ENCODE measurements at places on chromosomes 4 and X. TPM values are rescaled to one million over a fixed set of nuclear protein-coding genes. Genes with fewer than 3 reads are reported as not detected.

- H3K27me3 ChIP-seq: no peaks in the 10 kb centered on the region
- no peak overlapping the region for H3K27ac ChIP-seq
- no peaks in the 10 kb centered on the region for H3K4me1 ChIP-seq
- H3K4me3 ChIP-seq: no peak overlapping the region
- no peaks in the 10 kb centered on the region for H3K36me3 ChIP-seq
Observed at GRCh38 chrX:31572360-31572759, 500.5 kb upstream of the FTHL17 start.

- no peaks in the 10 kb centered on the region for H3K36me3 ChIP-seq
- H3K4me1 ChIP-seq: peaks cover 9% of the 10 kb centered on the region
- DNase-seq: no peak
- H3K4me3 ChIP-seq: no peak overlapping the region
Observed at GRCh38 chr4:16005676-16006075, 42.7 kb upstream of the FGFBP2 start.

- H3K4me1 ChIP-seq: no peaks in the 10 kb centered on the region
- no peak overlapping the region for H3K4me3 ChIP-seq
- H3K36me3 ChIP-seq: no peaks in the 10 kb centered on the region
Observed at GRCh38 chr4:3451956-3452355, 10.2 kb downstream of the HGFAC start.

GRCh38 chrX:3461397-3462165 lies 115.1 kb upstream of the MXRA5 start:
- H3K4me1 ChIP-seq: no peaks in the 10 kb centered on the region
- H3K4me3 ChIP-seq: no peak overlapping the region
- no peaks in the 10 kb centered on the region for H3K27me3 ChIP-seq
- H3K36me3 ChIP-seq: no peaks in the 10 kb centered on the region
- H3K27ac ChIP-seq: no peak overlapping the region

AWAT2 gene
- total RNA-seq: not detected

- H3K27me3 ChIP-seq: no peaks in the 10 kb centered on the region
- DNase-seq: no peak
- H3K4me1 ChIP-seq: no peaks in the 10 kb centered on the region
Observed at GRCh38 chrX:134761788-134762187, 103.5 kb upstream of the PLAC1 start.

- no peaks in the 10 kb centered on the region for H3K36me3 ChIP-seq
- H3K4me1 ChIP-seq: no peaks in the 10 kb centered on the region
- peaks cover 2% of the 10 kb centered on the region for H3K27me3 ChIP-seq
- H3K4me3 ChIP-seq: no peak overlapping the region
- no peak for DNase-seq
Observed at GRCh38 chr4:114782415-114783214, 184.0 kb downstream of the UGT8 start.

FAM241A gene
- 0.40 TPM for total RNA-seq

DNA sequence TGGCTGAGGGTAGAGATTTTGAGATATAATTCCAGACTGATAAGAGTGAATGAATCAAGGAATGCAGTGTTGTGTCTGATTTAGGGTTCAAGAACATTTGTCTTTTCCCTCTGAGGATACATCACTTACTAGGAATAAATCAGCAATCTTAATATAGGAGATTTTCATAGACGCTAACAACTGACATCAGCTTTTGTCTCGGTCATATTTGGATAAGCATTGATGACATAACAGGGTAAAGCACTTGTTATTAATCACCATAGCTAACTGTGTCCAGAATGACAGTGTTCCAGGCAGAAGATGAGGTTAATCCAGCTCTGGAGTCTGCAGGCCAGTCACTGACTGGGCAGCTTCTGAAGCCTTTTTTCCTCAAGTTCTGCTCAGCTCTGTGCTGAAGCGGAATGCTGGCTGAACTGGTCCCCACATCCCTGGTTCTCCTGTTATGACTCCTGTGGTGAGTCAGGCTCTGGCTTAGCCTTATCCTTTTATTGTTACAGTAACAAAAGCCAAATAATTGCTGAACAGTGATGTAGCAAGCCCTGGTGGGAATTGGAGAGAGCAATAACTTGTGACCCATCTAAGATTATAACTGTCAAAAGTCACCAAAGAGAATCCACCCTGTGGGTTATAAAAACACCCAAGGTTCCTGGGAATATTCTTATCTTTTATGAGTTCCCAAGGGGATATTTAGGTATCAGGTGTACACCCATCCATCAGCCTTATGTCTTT lies 41.8 kb downstream of the FNIP2 start:
- DNase-seq: no peak
- no peak overlapping the region for H3K4me3 ChIP-seq
- peaks cover 12% of the 10 kb centered on the region for H3K4me1 ChIP-seq
- H3K36me3 ChIP-seq: no peaks in the 10 kb centered on the region
- no peaks in the 10 kb centered on the region for H3K27me3 ChIP-seq

DNA sequence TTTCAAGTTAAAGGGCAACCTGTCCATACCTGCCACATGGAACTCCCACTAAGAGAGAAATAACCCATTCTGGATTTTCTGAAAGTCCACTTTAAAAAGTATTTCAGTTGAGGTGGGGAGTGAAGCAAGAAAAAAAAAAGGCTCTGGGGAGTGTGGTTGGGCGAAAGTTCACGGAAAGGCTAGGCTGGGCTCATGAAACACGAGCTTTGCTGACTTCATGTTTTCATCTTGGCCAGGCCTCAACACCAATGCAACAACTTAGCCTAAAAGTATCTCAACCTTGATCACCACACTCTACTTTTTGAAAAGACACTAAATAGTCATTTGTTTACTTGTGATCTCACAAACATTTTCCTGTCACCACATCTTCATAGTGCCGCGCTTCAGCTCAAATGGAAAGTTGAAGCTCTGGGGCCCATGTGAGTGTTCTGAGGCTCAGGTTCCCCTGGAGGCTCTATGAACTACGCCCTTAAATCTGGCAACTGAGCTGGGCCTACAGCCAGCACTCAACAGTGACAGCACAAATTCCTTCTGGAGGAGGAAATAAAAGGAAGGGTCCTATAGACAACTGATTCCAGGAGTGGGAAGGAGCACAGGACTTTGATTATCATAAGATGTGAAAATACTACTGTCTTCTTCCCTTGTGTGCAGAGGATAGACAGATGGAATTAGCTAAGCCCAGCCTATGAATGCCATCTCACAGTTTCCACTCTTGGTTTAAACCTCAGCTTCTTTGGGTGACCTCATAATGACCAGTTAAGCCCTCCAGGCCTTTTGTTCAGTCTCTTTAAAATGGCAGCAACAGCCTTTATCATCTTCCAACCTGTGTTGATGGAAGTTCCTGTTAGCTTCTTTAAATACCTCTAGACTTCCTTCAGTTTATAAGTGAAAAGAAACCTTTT lies 5.1 kb downstream of the CD40LG start:
- H3K27ac ChIP-seq: no peak overlapping the region
- no peaks in the 10 kb centered on the region for H3K36me3 ChIP-seq
- no peaks in the 10 kb centered on the region for H3K27me3 ChIP-seq
- H3K4me3 ChIP-seq: no peak overlapping the region

HTN3 gene
- not detected for total RNA-seq

DNA sequence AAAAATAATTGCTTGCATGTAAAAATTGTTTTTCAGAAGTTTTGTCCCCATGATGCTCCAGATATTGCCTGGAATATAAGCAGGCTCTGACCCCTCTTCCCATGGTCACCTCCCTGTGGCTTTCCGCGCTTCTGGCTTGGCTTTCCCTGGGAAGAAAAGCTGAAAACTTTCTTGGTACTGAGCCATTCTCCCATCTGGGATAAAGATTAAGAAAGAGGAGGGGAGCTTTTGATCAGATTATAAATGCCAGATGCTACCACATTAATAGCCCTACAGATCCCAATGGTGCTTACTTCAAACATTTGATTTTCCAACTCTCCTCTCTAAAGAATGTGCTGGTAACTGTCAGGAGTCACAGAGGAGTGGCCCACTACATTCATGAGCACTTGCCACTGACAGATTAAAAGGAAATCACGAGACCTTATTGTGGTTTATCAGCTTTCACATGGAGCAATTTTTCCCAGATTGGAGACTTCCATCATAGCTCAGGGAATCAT lies 54.4 kb upstream of the GAB1 start:
- no peaks in the 10 kb centered on the region for H3K27me3 ChIP-seq
- H3K27ac ChIP-seq: no peak overlapping the region
- no peak for DNase-seq
- no peaks in the 10 kb centered on the region for H3K4me1 ChIP-seq
- H3K4me3 ChIP-seq: no peak overlapping the region

DNA sequence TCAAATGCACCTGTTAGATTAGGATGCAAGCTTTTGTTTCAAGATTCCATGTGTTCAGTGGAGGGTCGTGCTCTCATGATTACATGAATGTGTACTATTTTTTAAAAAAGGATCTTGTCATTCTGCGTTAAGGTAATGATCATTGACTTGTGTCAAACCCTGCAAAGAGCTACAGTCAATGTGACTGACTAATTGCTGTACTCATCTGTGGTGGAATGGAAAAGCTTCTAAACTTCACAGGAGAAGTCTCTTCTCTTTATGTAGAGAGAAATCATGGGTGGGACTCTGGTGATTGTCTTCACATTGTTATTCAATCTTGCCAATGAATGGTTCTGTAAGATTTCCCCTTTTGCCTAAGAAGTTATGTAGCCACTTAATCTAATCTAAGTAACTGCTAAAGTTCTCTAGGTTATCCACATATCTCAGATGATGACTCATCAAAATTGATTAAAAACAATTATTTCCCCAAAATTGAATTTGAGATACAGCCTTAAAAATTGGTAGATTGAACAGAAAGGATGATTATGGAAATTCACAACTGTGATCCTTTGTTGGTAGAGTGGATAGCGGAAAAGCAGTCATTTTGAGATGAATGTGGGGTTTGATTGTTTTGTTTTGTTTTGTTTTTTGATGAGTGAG lies 6.7 kb downstream of the MAGEE1 start:
- no peaks in the 10 kb centered on the region for H3K36me3 ChIP-seq
- H3K27ac ChIP-seq: no peak overlapping the region
- no peak overlapping the region for H3K4me3 ChIP-seq
- peaks cover 4% of the 10 kb centered on the region for H3K4me1 ChIP-seq
- H3K27me3 ChIP-seq: no peaks in the 10 kb centered on the region

DNA sequence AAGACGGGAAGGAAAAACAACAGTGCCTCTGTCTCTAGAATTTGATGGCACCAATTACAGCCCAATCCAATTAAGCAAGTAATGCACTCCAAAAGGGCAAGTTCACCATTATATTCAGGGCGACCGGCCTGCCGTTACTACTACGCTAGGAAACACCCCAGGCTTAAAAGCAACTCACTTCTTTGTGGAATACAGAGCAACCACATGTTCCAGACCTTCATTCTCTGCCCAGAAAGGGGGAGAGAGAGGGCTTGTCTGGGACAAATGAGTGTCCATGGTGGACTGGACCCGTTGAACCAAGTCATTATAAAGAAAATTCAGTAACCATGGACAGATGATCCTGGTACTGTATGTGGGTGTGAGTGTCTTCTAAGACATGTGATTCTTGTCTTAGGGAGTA lies 1.6 kb downstream of the KDR start:
- no peak overlapping the region for H3K27ac ChIP-seq
- H3K4me3 ChIP-seq: no peak overlapping the region
- peaks cover 11% of the 10 kb centered on the region for H3K27me3 ChIP-seq
- no peaks in the 10 kb centered on the region for H3K36me3 ChIP-seq

DNA sequence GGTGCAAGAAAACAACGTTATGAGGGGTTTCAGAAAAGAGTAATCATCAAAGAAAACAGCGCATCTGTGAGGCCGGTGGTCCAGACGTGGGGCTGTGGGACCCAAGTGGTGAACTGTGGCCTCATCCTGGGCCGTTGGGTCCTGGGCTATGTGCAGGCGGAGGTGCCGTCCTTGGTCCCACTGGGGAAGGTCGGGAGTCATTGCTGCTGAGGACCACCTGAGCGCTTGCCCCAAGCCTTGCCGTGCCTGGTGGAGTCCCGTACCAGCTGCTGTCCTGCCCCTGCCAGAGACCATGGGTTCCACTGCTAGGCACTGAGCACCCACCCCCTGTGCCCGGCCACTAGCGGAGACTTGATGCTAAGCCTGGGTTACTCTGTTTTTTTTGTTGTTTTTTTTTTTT lies 25.5 kb upstream of the UVSSA start:
- H3K27me3 ChIP-seq: no peaks in the 10 kb centered on the region
- H3K27ac ChIP-seq: no peak overlapping the region
- no peak overlapping the region for H3K4me3 ChIP-seq
- no peaks in the 10 kb centered on the region for H3K4me1 ChIP-seq
- no peak for DNase-seq

GNL3L gene
- total RNA-seq: 44.5 TPM

HPSE gene
- total RNA-seq: 2.6 TPM

- no peak for DNase-seq
- H3K27me3 ChIP-seq: no peaks in the 10 kb centered on the region
- H3K4me1 ChIP-seq: no peaks in the 10 kb centered on the region
- H3K4me3 ChIP-seq: no peak overlapping the region
- H3K36me3 ChIP-seq: no peaks in the 10 kb centered on the region
Observed at GRCh38 chr4:189530848-189531247, 409.8 kb upstream of the FRG1 start.

PDGFRA gene
- total RNA-seq: 0.05 TPM

RHOXF1 gene
- 1.4 TPM for total RNA-seq

GRCh38 chr4:86831262-86832130 lies 17.7 kb downstream of the SLC10A6 start:
- no peaks in the 10 kb centered on the region for H3K36me3 ChIP-seq
- no peaks in the 10 kb centered on the region for H3K4me1 ChIP-seq
- H3K27me3 ChIP-seq: no peaks in the 10 kb centered on the region
- no peak overlapping the region for H3K27ac ChIP-seq
- no peak for DNase-seq

IDUA gene
- total RNA-seq: 38.7 TPM

DNA sequence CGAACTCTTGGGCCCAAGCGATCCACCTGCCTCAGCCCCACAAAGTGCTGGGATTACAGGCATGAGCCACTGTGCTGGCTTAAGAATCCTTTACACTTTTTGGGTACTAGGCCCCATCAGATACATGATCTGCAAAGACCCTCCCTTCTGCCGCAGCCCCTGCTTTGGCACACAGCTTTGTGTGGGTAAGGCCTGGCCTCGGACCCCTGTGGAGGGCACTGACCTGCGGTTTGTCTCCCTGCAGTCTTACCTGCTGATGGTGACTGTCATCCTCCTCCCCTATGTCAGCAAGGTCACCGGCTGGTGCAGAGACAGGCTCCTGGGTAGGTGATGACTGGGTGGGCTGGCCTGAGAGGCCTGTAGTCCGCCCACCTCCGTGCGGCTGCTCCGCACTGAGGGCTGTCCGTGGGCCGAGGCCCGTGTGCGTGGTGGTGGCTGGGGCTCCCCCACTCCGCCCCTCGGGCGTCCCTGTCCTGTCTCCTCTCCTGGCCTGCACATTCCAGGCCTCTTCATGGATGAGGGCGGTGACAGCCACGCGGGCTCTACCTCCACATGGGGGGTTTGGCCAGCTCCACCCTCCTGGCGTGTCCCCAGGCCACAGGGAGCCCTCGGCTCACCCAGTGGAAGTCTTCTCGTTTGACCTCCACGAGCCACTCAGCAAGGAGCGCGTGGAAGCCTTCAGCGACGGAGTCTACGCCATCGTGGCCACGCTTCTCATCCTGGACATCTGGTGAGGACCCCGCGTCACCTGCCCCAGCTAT lies 18.0 kb downstream of the DGKQ start:
- no peaks in the 10 kb centered on the region for H3K27me3 ChIP-seq
- no peak overlapping the region for H3K27ac ChIP-seq
- no peaks in the 10 kb centered on the region for H3K4me1 ChIP-seq

Measured in natural killer cell (primary cell).